ENCODE measurements at places on chromosomes 7 and 10. TPM values are rescaled to one million over a fixed set of nuclear protein-coding genes. Genes with fewer than 3 reads are reported as not detected.

GRCh38 chr10:93076871-93077270, 3.2 kb downstream of the CYP26A1 start:
- no peak for DNase-seq

GRCh38 chr7:70712942-70713341, 419.0 kb upstream of the GALNT17 start:
- no peak for DNase-seq

DNA sequence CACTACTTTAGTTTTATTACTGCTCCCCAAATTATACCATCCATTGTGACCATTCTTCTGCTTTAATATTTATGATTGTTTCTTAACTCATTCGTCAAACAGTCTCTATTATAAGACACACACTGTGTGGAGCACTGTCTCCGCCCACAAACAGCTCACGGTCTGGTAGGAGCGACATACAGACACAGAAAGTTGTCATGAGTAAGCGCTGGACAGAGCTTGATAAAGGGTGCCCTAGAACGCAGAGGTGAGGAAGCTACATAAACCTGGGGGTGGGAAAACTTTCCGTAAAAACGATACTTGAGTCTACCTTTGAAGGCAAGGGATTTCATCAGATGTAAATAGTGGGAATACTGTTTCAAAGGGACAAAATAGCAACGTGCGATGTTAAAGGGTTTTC, 207.9 kb downstream of the PHF14 start:
- DNase-seq, result no peak

- no peak for DNase-seq
These were observed 7.7 kb upstream of the ZNF783 start for GRCh38 chr7:149254181-149254858.

DNA sequence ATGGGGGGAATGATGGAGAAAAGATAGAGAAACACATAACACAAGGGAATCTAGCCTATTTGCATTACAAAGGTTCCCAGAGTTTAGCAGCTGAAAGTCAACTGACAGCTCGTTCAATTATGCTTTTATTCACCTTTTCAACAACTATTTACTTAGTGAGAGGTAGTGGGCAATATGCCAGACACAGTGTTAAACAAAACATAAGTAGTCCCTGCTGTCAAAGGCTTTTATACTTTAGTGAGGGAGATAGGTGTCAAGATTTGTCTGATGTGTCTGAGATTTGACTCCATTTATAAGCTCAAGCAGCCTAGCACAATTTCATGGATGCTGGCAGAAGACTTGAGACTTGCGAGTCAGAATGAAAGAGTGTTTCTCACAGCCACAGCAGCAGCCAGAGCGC, 549.0 kb upstream of the VSTM2A start:
- no peak for DNase-seq

GRCh38 chr7:88229302-88229995, 9.6 kb upstream of the SRI start:
- DNase-seq, result no peak

MAT1A gene
- total RNA-seq, result 0.11 TPM

- no peak for DNase-seq
These were observed 85.6 kb upstream of the KDM7A start for GRCh38 chr7:140262242-140262903.

All from astrocyte (in vitro differentiated cells and primary cell).